ENCODE measurements at places on chromosomes 1 and 21.

- no peak for DNase-seq
These were observed 6.5 kb downstream of the SPATA46 start for GRCh38 chr1:162370161-162370560.

DNA sequence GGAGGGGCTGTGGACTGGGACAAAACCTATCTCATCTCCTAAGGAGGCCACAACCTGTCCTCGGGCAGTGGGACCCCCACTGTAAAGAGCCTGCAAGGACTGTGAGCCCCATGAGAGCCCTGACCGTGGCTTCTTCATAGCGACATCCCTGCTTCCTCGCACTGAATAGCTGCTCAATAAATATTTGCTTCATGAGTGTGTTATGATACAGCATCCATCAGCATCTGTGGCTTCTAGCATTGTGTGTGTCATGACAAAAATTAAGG, 40.5 kb upstream of the CSF3R start:
- DNase-seq, result no peak

GRCh38 chr1:181116819-181117390, 28.4 kb downstream of the IER5 start:
- DNase-seq, result no peak

GRCh38 chr1:67535474-67535873, 105.3 kb upstream of the SERBP1 start:
- no peak for DNase-seq

- DNase-seq, result no peak
These were observed 84.9 kb downstream of the CNIH3 start for GRCh38 chr1:224700918-224701531.

DNA sequence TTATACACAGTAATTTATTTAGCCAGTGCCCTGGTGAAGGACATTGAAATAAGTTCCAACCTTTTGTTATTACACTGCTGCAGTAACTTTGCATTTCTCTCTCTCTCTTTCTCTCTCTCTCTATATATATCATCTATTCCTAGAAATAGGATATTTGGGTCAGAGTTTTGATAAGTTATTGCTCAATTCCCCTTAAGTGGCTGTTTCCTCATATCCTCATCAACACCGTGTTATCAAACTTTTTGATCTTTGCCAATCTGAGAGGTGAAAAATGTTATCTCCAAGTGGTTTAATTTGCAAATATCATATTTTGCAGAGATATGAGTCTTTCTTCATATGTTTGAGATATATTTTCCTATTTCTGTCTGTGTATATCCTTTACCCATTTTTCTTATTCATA, 1.6 kb upstream of the SRSF4 start:
- no peak for DNase-seq

DNA sequence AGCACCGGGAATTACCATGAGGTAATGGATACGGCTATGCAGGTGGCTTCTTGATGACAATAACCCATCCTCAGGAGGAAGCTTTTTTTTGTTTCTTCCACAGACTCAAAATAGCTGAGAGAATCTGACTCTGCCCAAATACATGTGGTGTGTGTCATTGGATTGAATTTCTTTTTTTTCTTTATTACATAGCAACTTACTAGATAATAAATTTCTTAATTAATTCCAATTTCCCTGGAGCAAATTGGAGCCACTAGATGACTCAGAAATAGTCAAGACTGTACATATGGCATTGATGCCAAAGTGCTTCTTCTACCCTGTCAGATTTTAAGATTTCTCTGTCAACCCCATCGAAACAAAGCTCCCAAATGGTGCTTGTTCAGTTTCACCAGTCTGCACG, 42.7 kb downstream of the L1TD1 start:
- no peak for DNase-seq

DNA sequence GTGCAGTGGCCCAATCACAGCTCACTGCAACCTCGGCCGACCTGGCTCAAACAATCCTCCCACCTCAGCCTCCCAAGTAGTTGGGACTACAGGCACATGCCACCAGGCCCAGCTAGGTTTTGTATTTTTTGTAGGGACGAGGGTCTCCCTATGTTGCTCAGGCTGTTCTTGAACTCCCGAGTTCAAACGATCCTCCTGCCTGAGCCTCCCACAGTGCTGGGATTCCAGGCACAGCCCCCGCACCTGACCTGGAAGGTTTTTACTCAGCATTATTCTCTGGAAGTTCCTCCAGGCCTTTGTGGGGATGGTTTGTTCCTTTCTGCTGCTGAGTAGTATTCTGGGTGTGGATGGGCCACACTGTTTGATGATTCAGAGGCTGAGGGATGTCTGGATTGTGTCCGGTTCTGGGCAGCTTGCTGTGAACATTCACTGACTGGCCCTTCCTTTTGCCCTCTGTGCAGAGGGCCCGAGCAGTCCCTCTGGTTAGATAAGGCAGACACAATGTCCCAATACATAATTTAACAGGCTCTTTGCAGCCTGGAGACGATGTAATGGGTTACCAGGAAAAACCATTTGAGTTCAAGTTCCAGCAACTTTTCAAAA, 6.0 kb upstream of the TRAPPC10 start:
- DNase-seq, result no peak

DNA sequence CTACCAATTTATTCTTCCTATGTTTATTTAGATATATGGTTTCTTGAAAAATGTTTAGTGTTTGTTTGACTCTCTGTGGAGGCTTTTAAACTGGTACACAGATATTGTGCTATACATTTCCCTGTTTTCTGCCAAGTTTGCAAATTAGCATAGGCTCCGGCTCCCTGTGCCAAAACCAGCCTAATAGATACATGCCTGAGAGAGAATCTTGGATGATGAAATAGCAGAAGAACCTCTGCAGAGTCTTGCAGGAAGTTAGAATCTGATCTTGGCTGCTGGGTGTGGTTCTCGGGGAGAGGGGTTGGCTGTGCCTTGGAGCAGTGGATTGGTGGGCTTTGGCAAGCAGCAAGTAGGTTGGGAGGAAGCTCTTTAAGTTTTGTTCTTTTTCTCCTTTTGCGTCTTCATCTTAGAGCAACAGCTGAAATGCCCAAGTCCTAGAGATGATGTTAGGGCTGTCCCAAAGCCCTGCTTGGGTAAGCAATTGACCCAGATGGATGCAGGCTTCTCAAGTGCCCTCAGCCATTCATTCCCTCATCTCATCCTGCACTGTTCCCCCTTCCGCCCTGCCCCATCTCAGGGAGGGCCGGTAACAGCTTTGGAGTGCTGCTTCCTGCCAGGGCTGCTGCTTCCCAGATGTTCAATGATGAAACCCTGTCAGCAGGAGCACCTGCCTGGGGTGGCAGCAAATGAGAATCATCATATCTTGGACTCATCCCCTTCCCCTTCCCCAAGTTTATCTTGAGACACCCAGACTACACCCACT, 9.3 kb downstream of the PLA2G2A start:
- no peak for DNase-seq

DNA sequence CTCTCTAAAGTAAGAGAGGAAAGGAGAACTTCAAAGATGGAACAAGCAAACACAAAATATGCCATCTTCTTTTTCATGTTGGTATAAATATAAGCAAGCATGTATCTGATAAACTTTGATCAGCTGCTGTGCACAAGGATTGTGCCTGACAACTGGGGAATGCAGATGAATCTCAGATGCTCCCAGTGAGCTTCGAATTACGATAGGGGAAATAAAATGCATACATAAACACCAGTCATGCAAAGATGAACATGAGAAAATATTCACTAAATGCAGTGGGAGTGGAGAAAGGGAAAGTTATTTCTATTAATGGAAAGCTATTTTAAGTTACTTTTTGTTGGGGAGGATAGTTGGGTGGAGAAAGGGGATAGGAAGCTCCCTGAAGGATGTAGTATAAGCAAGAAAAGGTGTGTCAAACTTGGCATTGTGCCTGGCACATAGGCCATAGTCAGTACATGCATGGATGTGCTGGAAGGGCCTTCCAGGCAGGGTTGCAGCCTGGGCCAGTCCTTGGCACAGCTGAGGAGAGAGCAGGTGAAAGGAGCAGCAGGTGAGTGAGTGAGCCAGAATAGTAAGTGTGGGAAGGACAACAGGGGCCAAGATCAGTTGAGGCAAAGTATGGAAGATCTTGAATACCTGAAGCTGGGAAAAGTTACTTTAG, 57.8 kb upstream of the PGD start:
- no peak for DNase-seq

GRCh38 chr1:7002728-7003127, 217.5 kb downstream of the CAMTA1 start:
- DNase-seq, result no peak

DNA sequence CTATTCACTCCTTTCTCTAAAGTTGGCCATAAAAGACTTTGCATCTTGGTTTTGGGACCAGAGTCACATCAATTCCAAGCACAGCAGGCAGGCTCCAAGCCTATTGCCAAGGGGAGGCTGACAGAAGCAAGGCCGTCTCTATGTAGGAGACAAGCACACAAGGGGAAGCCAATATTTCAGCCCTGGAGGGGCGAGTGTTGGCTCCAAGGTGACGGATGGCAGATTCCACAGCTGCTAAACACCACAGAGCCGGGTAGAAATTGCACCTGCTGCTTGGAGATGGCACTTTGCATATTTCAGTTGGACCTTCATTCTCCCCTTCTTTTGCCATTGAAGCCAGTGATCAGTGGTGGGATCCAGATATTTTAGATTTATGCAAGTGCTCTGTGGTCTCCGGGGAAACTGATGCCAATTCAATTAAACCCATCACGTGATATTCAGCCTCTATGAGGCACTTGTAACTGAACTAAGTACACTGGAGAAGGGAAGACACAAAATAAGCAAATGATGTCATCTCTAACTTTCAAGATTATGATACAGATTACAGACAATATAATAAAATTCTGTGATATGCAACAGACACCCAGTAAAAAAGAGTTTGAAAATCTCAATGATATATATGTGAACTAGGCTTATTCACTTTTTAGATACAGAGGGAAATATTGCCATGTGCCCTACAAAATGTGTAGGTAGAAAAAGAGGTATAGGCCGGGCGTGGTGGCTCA, 102.8 kb upstream of the GREM2 start:
- no peak for DNase-seq

DNA sequence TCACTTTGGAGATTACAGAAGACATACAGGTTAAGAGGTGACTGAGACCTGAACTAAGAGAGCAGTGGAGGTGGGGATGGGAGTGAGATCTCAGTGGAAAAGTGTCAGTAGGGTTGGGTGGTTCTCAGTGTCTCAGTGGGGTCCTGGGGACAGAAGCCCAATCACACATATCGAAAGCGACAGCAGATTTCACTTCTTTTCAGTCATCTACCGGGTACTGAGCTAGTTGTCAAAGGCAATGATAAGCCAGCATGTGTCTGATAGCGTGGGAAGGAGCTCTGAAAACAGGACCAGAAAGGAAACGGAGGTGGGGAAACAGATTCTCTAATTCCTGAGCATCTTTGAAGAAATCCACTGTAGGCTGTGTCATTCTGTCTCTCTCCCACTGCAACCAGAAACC, 59.5 kb downstream of the RHOU start:
- no peak for DNase-seq

DNA sequence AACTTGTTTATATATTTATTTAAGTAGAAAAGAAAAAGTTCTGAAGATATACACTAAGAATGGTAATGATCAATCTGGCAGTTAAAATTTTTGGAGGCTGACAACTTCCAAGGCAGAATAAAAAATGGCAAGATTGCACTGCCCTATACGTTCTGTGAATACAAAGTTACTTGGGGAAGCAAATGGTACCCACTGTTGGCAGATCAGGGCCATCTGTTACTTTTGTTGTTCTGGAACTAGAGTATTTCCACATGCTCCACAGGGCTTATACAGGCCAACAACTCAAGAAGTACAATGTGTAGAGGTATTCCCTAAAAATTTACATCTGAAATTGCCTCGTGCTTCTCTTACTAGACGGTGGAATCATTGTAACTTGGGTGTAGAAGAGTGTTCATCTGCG, 53.2 kb downstream of the AHCTF1 start:
- no peak for DNase-seq

- DNase-seq, result no peak
These were observed 28.5 kb upstream of the DR1 start for GRCh38 chr1:93317207-93317606.

- DNase-seq, result no peak
These were observed 1415.8 kb upstream of the B3GALT2 start for GRCh38 chr1:194602184-194602583.

DNA sequence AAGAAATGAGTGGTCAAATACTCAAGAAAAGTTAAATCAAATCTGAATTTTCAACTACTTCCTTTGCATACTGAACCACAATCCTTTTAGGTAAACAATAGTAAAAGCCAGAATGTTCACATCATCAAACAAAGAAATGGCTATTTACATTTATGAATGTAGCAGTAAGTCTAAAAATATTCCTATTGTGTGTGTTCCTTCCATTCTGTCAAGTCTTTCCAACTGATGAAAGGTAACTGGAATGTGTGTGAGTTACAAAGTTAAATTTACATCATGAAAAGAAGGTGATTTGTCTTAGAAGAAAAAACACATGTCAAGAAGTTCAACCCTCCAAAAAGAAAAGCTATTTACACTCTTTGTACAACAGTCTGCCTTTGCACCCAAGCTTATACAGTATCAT, 203.1 kb downstream of the SIPA1L2 start:
- no peak for DNase-seq

DNA sequence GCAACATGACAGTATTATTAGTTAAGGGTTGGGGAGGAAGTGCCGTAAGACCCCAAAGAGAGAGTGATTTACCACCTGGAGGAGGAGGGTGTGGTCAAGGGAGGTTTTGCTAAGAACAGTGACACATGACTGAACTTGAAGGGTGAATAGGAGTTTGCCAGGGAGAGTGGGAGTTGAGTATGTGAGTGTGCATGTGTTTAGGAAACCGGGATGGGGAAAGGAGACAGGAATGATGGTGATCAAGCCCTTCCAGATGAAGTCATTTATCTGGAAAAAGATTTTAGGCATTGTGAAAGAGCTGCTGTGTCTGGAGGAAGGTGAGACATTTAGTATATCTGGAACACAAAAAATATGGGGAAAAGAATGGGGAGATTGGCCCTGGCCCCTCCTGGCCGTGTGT, 28.1 kb upstream of the IL10 start:
- DNase-seq, result no peak
